ENCODE measurements at places on chromosomes 7 and 10. TPM values are rescaled to one million over a fixed set of nuclear protein-coding genes. Genes with fewer than 3 reads are reported as not detected.

Gene GPR146
- total RNA-seq: 0.07 TPM

- no peak for DNase-seq
Measured at GRCh38 chr10:11444155-11444530, 167.3 kb downstream of the USP6NL start.

DNA sequence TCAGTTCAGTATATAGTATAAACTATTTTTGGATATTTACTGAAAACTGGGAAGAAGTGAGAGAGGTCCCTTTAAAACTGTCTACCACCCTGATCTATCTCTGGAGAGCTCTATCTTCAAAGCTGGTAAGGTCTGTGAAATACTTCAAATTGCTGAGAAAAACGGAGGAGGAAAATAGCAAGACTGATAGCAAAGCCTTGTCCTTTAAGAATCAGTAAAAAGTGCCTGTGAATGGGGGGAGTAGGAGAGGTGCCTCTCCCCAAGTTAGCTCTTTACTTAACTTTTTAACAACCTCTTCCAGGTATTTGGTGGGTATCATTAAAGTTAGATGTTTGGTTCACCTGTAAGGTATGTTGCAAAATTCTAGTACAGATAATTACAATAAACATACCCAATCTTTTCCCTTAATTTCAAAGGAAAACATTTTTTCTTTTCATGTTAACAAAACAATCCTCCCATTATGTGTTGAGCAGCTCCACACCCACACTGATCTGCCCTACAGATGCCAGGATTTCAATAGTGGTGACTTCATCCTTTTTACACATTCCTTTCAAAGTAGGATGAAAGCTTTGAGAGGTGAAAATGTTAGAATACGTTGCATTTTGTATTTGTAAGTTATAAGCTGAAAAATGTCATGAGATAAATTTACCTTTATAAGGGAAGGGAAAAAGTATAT lies 149.2 kb downstream of the CRPPA start:
- peak; percentile 14 for DNase-seq

GRCh38 chr10:36493516-36493880 lies 631.9 kb upstream of the ANKRD30A start:
- no peak for DNase-seq

Gene LLCFC1
- total RNA-seq: not detected

GRCh38 chr7:31051598-31052486 lies at the start of gene ADCYAP1R1:
TSS of gene ADCYAP1R1 (plus strand) at chr7:31052308. CDS start at chr7:31063265, 10,957 bp downstream.
- peak; percentile 99 for DNase-seq

Gene ZNF487
- 2.7 TPM for total RNA-seq

GRCh38 chr10:129934196-129934925 lies 29.7 kb downstream of the EBF3 start:
- no peak for DNase-seq

- DNase-seq: no peak
Measured at GRCh38 chr7:41297166-41297565, 405.7 kb downstream of the INHBA start.

DNA sequence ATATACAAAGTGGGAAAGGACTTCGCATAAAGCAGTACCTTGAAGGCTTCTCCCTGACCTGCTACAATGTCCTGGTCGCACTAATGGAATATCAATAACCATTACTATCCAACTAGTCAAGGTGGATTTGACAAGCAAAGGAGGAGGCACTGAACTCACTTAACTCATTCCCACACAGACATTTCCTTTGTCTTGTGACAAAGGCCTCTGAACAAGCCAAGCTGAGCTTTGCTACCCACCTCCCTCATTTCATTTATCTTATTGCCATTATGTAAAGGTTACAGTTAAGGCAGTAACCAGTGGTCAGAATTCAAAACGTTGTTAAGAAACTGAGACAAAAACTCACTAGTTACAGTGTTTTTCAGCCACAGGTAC lies 7.3 kb downstream of the ELMO1 start:
- DNase-seq: no peak

Gene OPN1SW
- not detected for total RNA-seq

- DNase-seq: no peak
Measured at GRCh38 chr7:36531951-36532350, 142.3 kb downstream of the ANLN start.

Gene SH2D4B
- total RNA-seq: not detected

DNA sequence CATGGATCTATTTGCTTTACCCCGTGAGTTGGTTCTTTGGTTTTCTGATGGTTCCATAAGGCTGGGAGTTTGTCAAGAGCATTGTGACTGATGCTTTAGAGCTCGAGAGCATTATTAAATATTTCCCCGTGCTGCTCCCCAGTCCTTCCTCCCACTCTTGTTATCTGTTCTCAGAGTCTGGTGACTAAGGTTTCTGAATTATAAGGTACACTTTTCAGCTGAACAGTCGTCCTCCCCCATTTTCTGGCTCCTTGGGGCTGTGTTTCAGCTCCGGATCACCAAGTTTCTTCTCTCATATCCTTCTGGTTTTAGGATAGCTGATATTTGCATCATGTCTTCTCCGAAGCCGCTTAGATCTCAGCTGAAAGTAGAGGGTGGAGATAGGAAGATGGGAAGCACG lies 57.8 kb upstream of the CACNB2 start:
- DNase-seq: no peak

DNA sequence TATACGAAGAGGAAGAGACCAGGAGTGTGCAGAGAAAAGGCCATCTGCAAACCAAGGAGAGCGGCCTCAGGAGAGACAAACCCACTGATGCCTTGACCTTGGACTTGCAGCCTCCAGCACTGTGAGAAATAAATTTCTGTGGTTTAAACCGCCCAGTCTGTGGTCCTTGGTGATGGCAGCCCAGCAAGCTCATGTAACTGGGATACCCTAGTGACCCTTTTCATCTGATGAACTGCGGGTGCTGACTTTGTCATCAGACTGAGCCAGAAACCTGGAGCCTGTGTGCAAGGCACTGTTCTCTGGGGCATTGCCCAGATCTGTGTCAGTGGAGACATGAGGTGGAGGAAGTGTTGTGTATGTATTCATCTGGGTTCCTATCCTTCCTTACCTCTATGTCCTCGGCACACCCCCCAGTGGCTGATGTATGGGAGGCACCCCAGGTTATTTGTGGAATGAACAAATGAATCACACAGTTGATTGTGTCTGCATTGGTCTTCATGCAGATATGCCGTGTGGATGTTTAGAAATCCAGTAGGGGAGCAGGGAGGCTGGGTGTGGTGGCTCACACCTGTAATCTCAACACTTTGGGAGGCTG lies 64.5 kb upstream of the BTBD16 start:
- no peak for DNase-seq

Gene TRA2A
- total RNA-seq: 23.2 TPM

Gene CALD1
- 95.0 TPM for total RNA-seq

Gene CCDC146
- 3.5 TPM for total RNA-seq

- no peak for DNase-seq
Measured at GRCh38 chr7:10797157-10797556, 176.5 kb upstream of the PHF14 start.

DNA sequence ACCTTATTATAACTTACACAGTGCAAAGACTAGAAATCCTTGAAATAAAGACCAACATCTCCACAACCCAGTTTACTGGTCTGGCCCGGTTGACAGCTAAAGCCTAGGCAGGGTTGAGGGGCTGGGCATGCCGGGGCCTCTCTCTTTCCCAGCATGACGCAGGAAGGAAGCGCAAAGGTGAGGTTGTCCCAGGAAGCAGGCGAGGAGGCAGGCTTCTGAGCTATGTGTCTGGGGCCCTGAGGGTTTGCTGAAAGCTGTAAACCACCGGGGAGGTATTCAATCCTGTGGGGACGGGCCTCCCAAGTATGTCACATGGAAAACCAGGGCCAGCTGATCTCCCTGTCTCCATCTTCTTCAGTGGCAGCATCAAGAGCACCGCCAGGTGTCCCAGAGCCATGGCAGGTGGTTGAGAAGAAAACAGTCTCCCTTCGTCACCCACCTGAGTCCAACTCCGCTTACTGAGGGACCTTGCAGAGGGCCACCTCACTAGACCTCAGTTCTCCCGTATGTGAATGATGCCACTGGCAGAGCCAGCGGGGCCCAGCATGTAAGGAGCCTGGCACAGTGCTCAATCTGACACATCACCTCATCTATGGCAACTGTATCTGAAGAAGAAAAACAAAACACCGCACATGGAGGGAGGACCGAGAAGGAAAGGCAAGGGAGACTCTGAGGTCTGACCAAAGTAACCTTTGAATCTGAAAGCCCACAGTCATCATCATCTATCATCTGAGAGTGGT lies 49.5 kb downstream of the FAM53B start:
- DNase-seq: no peak

- DNase-seq: no peak
Measured at GRCh38 chr10:130396044-130396443, 259.9 kb downstream of the GLRX3 start.

DNA sequence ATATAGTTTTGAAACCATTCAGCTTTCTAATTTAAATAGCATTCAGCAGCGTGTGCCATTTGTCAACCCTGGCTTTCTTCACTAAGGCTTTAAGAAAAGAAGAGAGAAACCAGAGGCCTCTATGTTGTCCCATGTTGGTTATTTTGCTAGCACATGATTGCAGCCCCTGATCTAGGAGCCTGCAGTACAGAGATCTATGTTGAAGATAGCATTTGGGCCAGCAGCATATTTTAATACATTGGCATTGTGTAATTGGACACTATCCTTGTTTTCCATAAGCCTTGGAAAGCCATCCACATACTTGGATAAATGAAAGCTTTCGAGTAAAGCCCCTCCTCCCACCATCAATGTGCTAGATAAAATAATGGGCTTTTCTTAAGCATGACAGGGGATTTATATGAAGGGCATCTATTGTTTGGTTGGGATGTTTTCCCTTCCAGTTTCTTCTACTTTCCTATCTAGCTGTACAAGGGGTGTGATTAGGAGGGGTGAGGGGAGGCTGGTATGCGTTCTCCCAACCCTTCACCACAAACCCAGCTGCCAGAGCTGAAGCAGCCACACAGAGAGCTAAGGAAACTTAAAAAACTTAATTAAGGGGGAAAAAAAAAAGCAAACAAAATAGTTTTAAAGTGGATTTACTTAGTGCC lies 23.1 kb upstream of the SDHAF3 start:
- no peak for DNase-seq

DNA sequence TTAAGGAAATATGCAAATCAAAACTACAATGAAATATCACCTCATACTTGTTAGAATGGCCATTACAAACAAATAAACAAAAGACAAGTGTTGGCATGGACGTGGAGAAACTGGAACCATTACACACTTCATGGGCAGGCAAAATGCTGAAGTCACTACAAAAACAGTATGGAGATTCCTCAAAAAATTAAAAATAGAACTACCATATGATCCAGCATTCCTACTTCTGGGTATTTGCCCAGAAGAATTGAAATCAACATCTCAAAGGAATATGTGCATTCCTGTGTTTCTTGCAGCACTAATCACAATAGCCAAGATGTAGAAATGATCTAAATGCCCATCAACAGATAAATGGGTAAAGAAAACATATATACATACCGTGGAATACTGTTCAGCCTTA lies 83.6 kb downstream of the NRCAM start:
- DNase-seq: no peak

DNA sequence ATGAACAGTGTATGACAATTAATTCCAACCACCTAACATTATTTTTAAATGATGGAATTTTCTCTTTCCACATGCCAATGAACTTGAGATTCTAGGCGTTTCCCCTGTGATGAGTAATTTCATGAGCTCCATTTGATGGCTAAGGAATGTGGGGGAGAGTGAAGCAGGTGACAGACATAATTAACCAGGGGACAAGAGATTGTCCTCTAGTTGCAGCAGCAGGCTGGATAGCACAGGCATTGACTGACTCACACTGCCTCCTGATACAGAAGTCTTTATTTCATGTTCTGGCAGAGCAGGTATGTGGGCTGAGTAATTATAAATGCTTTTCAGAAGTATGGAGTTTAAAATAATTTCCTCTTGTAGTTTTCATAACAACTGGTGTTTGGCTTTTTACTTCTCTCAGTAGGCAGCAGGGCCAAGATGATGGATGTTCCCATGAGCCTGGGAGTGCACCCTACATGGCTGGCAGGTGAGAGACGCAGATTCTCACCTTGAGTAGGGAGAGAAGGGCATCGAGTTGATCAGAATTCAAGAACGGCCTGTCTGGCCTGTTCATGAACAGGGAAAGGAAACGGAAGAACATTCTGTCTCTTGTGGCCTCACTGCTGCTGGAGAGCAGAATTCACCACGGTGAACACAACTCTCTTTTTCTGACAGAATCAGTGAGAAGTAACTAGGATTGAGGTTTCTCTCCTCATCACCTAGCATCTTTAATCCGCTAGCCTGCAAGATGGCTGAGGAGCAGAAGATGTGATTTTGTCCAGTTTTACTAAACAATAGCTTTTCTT lies 118.8 kb downstream of the AOAH start:
- DNase-seq: no peak

GRCh38 chr10:86363833-86364490 lies 2.6 kb downstream of the GRID1 start:
- no peak for DNase-seq

Gene HTR7
- total RNA-seq: 34.3 TPM

Gene PRR15
- total RNA-seq: 11.7 TPM

Gene NYAP1
- 5.5 TPM for total RNA-seq

Gene RNF32
- 1.0 TPM for total RNA-seq

Gene FAM131B
- total RNA-seq: 11.9 TPM

- no peak for DNase-seq
Measured at GRCh38 chr7:28037220-28038010, 143.2 kb downstream of the JAZF1 start.

GRCh38 chr10:68239069-68239468 lies 7.2 kb upstream of the ATOH7 start:
- no peak for DNase-seq

DNA sequence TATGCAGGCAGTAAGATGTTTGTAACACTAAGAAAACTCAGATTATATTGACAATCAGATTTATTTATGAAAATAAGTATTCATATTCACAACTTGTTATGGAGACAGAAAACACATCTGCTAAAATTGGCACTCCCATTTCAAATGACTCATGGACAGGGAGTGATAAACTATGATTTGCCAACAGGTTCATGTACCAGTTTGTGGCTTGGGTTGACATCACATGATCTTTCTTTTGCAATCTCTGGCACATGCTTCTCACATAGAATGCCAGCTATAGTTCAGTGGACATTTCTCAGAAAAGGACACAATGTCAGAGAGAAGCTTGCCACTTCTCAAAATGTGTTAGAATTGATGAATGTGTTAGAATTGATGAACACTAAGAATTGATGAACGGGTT lies 663.2 kb upstream of the ANKRD30A start:
- no peak for DNase-seq

- no peak for DNase-seq
Measured at GRCh38 chr7:133152875-133153274, 71.0 kb upstream of the CHCHD3 start.

DNA sequence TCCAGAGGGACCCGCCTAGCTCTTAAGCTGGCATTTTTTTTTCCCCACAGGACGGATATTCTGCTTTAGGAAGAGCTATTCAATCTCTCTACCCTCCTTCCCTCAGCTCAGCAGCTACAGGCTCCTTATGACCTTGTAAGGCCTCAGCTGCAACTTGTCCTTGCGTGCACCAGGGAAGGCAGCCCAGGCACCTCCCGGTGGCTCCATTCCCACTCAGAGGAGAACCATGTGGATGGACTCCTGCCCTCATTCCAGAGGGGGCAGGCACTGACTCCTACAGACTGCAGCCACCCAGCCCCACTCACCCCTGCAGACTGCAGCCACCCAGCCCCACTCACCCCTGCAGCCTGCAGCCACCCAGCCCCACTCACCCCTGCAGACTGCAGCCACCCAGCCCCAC lies 73.7 kb downstream of the ITIH5 start:
- peak; percentile 44 for DNase-seq

GRCh38 chr10:55750458-55750857 lies 610.6 kb downstream of the ZWINT start:
- no peak for DNase-seq

GRCh38 chr10:121942749-121943416 lies 15.1 kb upstream of the ATE1 start:
- DNase-seq: no peak

- no peak for DNase-seq
Measured at GRCh38 chr7:134885967-134886352, 100.3 kb upstream of the AGBL3 start.

Data from H7 (cell line).